ENCODE measurements at places on chromosomes 13 and 19.
A peak's percentile ranks its signal among the peaks of the same experiment; 100 is the strongest.

DNA sequence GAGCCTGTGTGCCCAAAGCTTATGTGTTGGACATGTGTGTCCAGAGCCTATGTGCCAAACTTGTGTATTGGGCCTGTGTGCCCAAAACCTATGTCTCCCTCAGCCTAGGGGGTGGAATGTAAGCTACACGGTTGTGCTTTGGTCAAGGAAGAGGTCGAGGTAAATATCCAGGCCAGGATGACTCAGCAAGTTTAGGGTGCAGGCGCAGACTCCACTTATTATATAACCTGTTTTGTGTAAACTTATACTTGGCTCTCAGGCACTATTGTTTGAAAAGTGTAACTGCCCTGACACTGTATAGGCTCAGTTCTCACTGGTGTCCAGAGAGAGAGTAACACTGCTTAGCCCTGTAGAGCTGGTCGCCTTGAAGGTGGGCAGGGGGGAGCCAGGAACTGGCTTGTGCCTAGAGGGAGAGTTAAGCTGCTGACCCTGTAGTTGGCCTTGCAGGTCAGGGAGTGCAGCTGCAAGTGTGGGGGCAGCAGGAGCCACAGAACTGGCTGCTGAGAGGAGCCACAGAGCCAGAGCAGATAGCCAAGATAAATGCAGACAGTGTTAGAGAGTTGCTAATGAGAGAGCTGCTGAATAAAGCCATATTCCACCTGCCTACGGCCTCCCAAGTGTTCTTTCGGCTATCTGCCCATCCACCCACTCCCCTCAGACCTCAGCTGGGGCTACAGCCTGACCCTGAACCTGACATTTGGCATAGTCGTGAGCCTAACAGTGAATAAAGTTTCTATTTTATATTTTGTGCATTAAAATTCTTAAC lies 517.2 kb upstream of the SLITRK1 start:
- no peaks in the 10 kb centered on the region for H3K4me1 ChIP-seq
- no peaks in the 10 kb centered on the region for H3K27me3 ChIP-seq
- DNase-seq = no peak
- no peak overlapping the region for H3K4me3 ChIP-seq
- H3K27ac ChIP-seq = no peak overlapping the region

DNA sequence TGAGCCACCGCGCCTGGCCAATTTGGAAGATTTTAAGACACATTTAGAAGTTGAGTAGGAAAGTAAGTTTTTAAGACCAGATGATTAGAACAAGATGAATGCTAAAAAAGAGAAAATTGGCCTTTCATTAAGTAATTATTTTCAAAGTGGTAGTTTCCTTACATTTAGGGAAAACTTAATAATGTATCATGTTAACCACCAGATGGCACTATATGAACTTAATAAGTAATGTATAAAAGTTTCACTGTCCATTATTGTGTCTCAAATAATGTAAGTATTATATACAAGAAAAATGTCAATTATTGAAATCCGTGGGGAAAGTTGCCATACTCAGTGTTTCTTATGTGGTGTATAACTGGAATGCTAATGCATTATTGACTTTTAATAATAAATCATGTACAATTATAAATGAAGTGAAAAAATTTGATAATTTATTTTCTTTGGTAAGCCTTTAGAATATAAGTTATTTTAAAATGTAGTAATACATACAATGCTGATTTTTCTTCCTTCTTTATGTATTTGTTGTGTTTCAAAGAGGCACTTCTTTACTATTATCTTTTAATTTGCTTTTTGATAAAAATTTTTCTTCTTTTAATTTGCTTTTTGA lies 29.2 kb downstream of the COG6 start:
- no peak for DNase-seq
- no peak overlapping the region for H3K27ac ChIP-seq
- H3K4me3 ChIP-seq = no peak overlapping the region
- no peaks in the 10 kb centered on the region for H3K27me3 ChIP-seq
- no peaks in the 10 kb centered on the region for H3K4me1 ChIP-seq
- H3K36me3 ChIP-seq = peaks cover 7% of the 10 kb centered on the region

- H3K27me3 ChIP-seq = no peaks in the 10 kb centered on the region
- H3K4me3 ChIP-seq = no peak overlapping the region
- no peak for DNase-seq
- H3K27ac ChIP-seq = no peak overlapping the region
- H3K4me1 ChIP-seq = no peaks in the 10 kb centered on the region
These were observed 10.4 kb upstream of the NCCRP1 start for GRCh38 chr19:39186391-39186790.

DNA sequence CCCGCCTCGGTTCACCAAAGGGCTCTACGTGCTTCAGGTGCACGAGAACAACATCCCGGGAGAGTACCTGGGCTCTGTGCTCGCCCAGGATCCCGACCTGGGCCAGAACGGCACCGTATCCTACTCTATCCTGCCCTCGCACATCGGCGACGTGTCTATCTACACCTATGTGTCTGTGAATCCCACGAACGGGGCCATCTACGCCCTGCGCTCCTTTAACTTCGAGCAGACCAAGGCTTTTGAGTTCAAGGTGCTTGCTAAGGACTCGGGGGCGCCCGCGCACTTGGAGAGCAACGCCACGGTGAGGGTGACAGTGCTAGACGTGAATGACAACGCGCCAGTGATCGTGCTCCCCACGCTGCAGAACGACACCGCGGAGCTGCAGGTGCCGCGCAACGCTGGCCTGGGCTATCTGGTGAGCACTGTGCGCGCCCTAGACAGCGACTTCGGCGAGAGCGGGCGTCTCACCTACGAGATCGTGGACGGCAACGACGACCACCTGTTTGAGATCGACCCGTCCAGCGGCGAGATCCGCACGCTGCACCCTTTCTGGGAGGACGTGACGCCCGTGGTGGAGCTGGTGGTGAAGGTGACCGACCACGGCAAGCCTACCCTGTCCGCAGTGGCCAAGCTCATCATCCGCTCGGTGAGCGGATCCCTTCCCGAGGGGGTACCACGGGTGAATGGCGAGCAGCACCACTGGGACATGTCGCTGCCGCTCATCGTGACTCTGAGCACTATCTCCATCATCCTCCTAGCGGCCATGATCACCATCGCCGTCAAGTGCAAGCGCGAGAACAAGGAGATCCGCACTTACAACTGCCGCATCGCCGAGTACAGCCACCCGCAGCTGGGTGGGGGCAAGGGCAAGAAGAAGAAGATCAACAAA lies 2.6 kb downstream of the PCDH17 start:
- H3K27me3 ChIP-seq = no peaks in the 10 kb centered on the region
- no peaks in the 10 kb centered on the region for H3K36me3 ChIP-seq
- no peak overlapping the region for H3K27ac ChIP-seq
- no peak overlapping the region for H3K4me3 ChIP-seq
- H3K4me1 ChIP-seq = no peaks in the 10 kb centered on the region
- peak; percentile 42 for DNase-seq

GRCh38 chr19:51690454-51691073 lies 2.6 kb upstream of the SPACA6 start:
- H3K4me3 ChIP-seq = peak overlapping the region; percentile 55
- H3K36me3 ChIP-seq = peaks cover 3% of the 10 kb centered on the region
- peak; percentile 90 for DNase-seq
- no peaks in the 10 kb centered on the region for H3K27me3 ChIP-seq

DNA sequence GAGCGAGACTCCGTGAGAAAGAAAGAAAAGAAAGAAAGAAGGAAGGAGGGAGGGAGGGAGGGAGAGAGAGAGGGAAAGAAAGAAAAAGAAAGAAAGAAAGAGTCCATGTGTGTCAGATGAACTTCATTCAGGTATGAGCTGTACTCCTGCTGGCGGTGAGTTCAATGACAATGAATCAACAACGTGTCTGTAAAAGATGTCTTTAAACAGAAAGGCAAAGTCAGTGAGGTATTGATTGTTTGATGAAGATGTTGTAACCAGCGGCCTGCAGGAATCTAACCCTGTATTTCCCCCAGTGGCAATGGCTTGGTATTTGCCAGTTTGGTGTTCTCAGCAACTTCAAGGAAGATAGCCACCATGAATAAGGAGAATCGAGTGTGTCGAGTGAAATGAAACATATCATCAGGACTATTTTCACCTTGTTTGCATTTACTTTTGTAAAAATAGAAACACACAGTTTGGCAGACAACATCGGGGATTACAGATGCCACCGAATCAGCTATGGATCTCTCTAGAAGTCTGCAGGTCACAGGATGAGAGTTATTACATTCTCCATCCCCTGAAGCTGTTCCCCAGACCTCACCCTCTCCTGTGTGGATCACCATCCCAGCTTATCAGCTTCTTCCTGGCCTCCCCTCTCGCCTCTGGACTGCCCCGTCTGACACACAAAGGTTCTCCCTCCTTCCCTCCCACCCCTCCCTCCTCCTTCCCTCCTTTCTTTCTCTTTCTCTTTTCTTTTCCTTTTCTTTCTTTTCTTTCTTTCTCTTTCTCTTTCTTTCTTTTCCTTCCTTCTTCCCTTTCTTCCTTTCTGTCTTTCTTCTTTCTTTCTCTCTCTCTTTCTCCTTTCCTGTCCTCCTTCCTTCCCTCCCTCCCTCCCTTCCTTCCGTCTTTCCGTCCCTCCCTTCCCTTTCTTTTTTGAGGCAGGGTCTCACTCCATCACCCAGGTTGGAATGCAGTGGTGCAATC lies 8.2 kb upstream of the SBK3 start:
- H3K27ac ChIP-seq = no peak overlapping the region
- H3K4me3 ChIP-seq = no peak overlapping the region
- H3K27me3 ChIP-seq = no peaks in the 10 kb centered on the region
- no peaks in the 10 kb centered on the region for H3K4me1 ChIP-seq

GRCh38 chr19:30152510-30153291 lies 210.7 kb downstream of the URI1 start:
- H3K4me3 ChIP-seq = no peak overlapping the region
- H3K27me3 ChIP-seq = no peaks in the 10 kb centered on the region
- no peaks in the 10 kb centered on the region for H3K4me1 ChIP-seq
- no peaks in the 10 kb centered on the region for H3K36me3 ChIP-seq

All from aorta (tissue), 5 donors.